ENCODE measurements at places on chromosomes 7 and 10.
A peak's percentile ranks its signal among the peaks of the same experiment; 100 is the strongest.

DNA sequence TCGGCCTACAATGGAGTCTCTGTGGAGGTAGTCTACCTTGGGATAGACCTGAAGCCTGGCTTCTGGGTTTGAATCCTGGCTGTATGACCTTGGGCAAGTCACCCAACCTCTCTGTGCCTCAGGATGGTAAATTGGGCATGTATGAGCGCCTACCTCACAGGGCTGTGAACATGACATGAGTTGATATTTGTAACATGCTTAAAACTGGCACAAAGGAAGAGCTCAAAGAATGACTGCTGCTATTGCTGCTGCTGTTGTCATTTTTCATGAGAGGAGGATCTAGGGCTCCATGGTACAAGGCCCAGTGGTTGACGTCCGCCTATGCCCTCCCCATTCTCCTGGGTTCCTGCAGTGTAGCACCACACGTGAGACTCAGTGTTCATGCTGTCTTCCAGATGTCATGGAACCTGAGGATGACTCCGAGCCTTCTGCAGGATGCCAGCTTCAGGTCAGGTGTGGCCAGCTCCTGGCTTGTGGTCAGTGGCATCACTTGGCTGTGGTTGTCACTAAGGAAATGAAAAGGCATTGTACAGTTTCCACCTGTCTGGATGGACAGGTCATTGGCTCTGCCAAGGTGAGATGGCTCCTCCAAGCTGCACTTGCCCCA lies 95.0 kb downstream of the WDFY4 start:
- H3K27ac ChIP-seq, result no peak overlapping the region
- no peaks in the 10 kb centered on the region for H3K27me3 ChIP-seq

GRCh38 chr7:3264693-3265339 lies 36.2 kb upstream of the SDK1 start:
- no peaks in the 10 kb centered on the region for H3K36me3 ChIP-seq
- peaks cover 16% of the 10 kb centered on the region for H3K27me3 ChIP-seq
- H3K27ac ChIP-seq, result no peak overlapping the region
- H3K4me3 ChIP-seq, result no peak overlapping the region
- no peaks in the 10 kb centered on the region for H3K4me1 ChIP-seq
- no peak for DNase-seq

GRCh38 chr10:98589007-98589406 lies 142.3 kb upstream of the HPS1 start:
- no peaks in the 10 kb centered on the region for H3K27me3 ChIP-seq
- no peaks in the 10 kb centered on the region for H3K36me3 ChIP-seq
- no peaks in the 10 kb centered on the region for H3K4me1 ChIP-seq
- DNase-seq, result no peak
- no peak overlapping the region for H3K4me3 ChIP-seq
- no peak overlapping the region for H3K27ac ChIP-seq

DNA sequence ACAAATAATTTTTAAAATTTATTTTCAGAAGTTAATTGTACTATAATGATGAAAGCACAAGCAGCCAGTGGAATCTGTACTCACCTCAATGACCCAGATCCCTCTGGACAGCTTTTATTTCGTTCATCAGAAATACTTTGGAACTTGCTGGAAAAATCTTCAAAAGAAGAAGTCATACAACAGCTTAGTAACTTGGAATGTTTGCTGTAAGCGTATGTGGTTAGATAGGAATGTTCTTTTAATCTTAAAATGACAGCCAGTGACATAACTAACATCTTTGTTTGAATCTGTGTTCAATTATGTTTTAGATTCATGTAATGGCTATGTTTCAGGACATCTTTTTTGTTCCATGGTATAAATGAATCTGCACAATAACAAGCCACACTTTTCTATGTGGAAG lies 26.8 kb downstream of the CFAP69 start:
- H3K36me3 ChIP-seq, result no peaks in the 10 kb centered on the region
- no peaks in the 10 kb centered on the region for H3K4me1 ChIP-seq
- H3K4me3 ChIP-seq, result no peak overlapping the region
- DNase-seq, result no peak
- no peak overlapping the region for H3K27ac ChIP-seq

- peaks cover 2% of the 10 kb centered on the region for H3K36me3 ChIP-seq
- DNase-seq, result no peak
- H3K4me1 ChIP-seq, result peaks cover 3% of the 10 kb centered on the region
- H3K27ac ChIP-seq, result peak overlapping the region; percentile 9
- no peaks in the 10 kb centered on the region for H3K27me3 ChIP-seq
These were observed 13.8 kb downstream of the RSBN1L start for GRCh38 chr7:77710067-77710466.

GRCh38 chr10:101995451-101996063 lies 60.4 kb downstream of the ARMH3 start:
- no peak overlapping the region for H3K4me3 ChIP-seq
- H3K27me3 ChIP-seq, result no peaks in the 10 kb centered on the region
- H3K4me1 ChIP-seq, result peaks cover 47% of the 10 kb centered on the region
- DNase-seq, result no peak
- peaks cover 55% of the 10 kb centered on the region for H3K36me3 ChIP-seq

GRCh38 chr10:48192881-48193450 lies 81.5 kb downstream of the FRMPD2 start:
- no peaks in the 10 kb centered on the region for H3K4me1 ChIP-seq
- no peak overlapping the region for H3K4me3 ChIP-seq
- H3K36me3 ChIP-seq, result no peaks in the 10 kb centered on the region
- H3K27ac ChIP-seq, result no peak overlapping the region
- no peak for DNase-seq

DNA sequence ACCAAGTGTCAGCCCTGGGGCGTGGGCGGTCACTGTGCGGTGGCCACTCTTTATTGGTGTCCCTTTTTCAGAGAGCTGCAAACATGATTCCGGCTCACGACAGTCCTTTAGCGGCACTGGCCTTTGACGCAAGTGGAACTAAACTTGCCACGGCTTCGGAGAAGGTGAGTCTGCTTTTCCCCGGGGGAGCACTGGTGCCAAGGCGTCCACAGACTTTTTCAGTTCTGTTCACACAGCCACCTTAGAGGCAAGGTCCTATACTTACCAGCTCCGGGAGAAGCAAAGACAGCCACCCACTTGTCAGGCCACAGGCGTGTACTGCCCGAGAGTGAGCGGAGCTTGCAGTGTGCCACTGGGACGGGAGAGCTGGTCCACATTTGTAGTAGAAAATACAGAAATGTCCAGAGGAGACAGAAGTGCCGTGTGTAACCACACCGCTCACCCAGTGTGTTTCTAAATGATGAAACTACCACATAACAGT lies 27.9 kb downstream of the WIPI2 start:
- no peak for DNase-seq
- peaks cover 33% of the 10 kb centered on the region for H3K4me1 ChIP-seq
- no peak overlapping the region for H3K4me3 ChIP-seq
- H3K27me3 ChIP-seq, result no peaks in the 10 kb centered on the region
- H3K36me3 ChIP-seq, result peaks cover 59% of the 10 kb centered on the region

GRCh38 chr7:142177869-142178268 lies 66.4 kb downstream of the MGAM2 start:
- no peak for DNase-seq
- no peaks in the 10 kb centered on the region for H3K4me1 ChIP-seq
- no peak overlapping the region for H3K27ac ChIP-seq
- no peak overlapping the region for H3K4me3 ChIP-seq

- H3K27me3 ChIP-seq, result no peaks in the 10 kb centered on the region
- no peak overlapping the region for H3K4me3 ChIP-seq
- peaks cover 59% of the 10 kb centered on the region for H3K4me1 ChIP-seq
These were observed 141.7 kb upstream of the ITGB1 start for GRCh38 chr10:33099748-33100147.

- H3K27me3 ChIP-seq, result no peaks in the 10 kb centered on the region
- no peak for DNase-seq
- H3K36me3 ChIP-seq, result no peaks in the 10 kb centered on the region
- H3K4me1 ChIP-seq, result no peaks in the 10 kb centered on the region
- no peak overlapping the region for H3K27ac ChIP-seq
- H3K4me3 ChIP-seq, result no peak overlapping the region
These were observed 71.7 kb downstream of the RBAK start for GRCh38 chr7:5117095-5117970.

- H3K4me3 ChIP-seq, result no peak overlapping the region
- peaks cover 9% of the 10 kb centered on the region for H3K27me3 ChIP-seq
- DNase-seq, result no peak
- H3K27ac ChIP-seq, result no peak overlapping the region
- peaks cover 16% of the 10 kb centered on the region for H3K4me1 ChIP-seq
These were observed 109.9 kb downstream of the ZMIZ1 start for GRCh38 chr10:79178614-79179163.

- no peak overlapping the region for H3K27ac ChIP-seq
- H3K27me3 ChIP-seq, result peaks cover 10% of the 10 kb centered on the region
- H3K4me3 ChIP-seq, result no peak overlapping the region
These were observed 94.6 kb upstream of the ANLN start for GRCh38 chr7:36295090-36295489.

- no peak overlapping the region for H3K4me3 ChIP-seq
- no peaks in the 10 kb centered on the region for H3K4me1 ChIP-seq
- H3K27ac ChIP-seq, result no peak overlapping the region
These were observed 11.4 kb upstream of the RBM20 start for GRCh38 chr10:110632591-110633215.

DNA sequence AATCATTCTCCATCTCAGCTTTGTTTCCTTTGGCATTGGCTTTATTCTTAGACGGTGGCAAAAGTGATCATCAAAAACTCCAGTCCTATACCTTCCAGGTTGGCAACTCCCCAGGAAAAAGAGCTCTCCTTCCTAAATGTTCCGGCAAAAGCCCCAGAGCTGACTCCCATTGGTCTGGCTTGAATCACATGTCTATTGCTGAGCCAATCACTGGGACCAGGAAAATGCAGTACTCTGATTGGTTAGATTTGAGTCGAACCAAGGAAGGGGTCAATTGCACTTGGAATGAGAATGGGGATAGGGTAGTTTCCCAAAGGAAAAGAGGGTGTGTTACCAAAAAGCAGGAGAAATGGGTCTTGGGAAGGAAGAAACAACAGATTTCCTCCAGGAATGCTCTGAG lies 22.3 kb downstream of the LEP start:
- H3K4me1 ChIP-seq, result no peaks in the 10 kb centered on the region
- no peak overlapping the region for H3K4me3 ChIP-seq
- no peaks in the 10 kb centered on the region for H3K27me3 ChIP-seq

DNA sequence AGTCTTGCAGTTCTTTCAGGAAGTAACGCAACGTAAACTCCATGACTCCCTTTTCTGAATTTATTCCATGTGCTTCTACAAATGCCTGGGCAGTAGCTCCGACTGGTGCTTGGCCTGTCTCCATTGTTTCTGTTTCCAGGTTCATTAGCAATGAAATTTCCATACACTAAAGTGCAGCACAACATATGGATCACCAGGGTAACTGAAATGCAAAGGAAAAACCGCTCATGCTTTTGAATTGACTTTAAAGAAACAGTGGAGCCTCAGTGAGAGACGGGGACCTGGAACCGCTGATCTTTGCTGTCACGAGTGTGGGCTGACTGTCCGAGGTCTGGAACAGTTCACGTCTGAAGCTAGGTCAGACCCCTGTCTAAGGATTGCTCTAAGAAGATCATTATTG lies 126.5 kb upstream of the IGFBP3 start:
- no peak overlapping the region for H3K4me3 ChIP-seq
- H3K27me3 ChIP-seq, result no peaks in the 10 kb centered on the region
- H3K27ac ChIP-seq, result no peak overlapping the region
- no peak for DNase-seq
- H3K4me1 ChIP-seq, result no peaks in the 10 kb centered on the region

DNA sequence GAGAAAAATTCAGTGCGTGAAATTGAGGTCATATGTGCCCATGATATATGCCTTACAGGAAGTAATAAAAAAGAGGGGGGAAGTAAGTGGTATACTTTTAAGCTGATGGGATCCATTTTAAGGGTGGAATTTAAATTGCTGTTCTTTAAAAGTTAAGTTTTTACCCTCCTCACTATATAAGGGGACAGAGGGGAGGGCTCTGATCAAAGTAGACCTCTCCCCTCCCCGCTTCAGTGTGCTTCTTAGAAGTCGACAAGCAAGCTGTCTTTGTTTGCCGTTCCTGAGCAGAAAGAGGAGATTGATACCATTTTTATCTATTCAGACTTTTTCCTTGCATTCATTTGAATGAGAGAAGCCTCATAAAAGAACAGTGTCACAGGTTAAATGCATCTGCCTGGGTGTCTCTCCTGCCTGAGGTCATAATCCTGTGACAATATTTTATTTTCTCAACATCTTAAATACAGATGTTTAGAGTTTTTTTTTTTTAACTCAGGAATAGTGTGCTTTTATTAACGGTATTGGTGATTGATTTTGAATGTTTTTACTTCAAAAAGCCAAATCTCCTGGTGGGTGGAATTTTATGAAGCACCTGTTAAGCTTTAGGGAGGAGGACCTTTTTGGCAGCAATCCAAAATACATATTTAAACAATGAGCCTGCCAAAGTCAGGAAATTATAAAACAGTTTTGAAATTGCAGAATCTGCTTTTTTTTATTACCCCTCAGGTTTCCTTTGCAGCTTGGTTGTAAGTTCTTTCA lies 141.7 kb downstream of the KAT6B start:
- no peaks in the 10 kb centered on the region for H3K27me3 ChIP-seq
- peak overlapping the region; percentile 6 for H3K4me3 ChIP-seq
- no peaks in the 10 kb centered on the region for H3K36me3 ChIP-seq
- peak; percentile 38 for DNase-seq

GRCh38 chr7:128673571-128673970 lies 1.5 kb downstream of the GARIN1A start:
- DNase-seq, result no peak
- H3K4me1 ChIP-seq, result peaks cover 4% of the 10 kb centered on the region
- peaks cover 10% of the 10 kb centered on the region for H3K27me3 ChIP-seq
- H3K4me3 ChIP-seq, result no peak overlapping the region
- no peak overlapping the region for H3K27ac ChIP-seq

- no peaks in the 10 kb centered on the region for H3K27me3 ChIP-seq
- no peak overlapping the region for H3K4me3 ChIP-seq
- no peaks in the 10 kb centered on the region for H3K4me1 ChIP-seq
- H3K27ac ChIP-seq, result no peak overlapping the region
These were observed 193.9 kb upstream of the PHF14 start for GRCh38 chr7:10779465-10780399.

DNA sequence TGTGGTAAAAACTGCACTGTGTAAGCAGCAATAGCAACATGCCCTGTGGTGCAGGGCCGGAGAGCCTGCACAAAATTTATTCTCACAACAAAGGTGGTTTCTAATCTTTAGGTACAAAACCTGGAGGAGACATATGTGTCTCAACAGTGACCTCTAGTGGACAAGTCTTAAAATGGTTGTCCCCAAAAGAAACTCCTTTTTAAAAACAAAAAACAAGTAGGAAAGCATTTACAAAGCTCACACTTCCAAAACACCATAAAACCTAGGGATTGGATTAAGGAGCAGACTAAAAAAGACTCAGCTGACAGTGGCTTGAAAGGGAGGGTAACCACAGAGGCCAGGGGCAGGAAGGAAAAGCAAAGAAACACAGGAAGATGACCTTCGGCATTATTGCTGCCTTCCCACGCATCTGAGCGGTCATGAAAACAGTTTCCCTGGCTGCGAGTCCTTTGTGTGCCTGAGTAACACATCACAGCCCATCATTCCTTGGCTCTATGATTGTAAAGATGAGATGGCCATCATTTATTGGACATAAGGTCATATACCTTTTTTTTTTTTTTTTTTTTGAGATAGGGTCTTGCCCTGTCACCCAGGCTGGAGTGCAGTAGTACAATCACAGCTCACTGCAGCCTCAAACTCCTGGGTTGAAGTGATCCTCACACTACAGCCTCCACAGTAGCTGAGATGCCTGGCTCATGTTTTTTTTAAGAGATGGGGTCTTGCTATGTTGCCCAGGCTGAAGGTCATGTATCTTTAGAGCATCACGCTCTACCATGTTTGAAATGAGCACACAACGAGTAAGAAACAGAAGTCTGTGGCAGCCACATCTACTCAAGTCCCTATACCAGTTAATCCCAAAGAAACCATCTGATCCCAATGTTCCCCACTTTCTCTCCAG lies 39.5 kb downstream of the RSU1 start:
- H3K4me3 ChIP-seq, result no peak overlapping the region
- no peak overlapping the region for H3K27ac ChIP-seq
- peaks cover 1% of the 10 kb centered on the region for H3K36me3 ChIP-seq
- no peaks in the 10 kb centered on the region for H3K27me3 ChIP-seq
- peaks cover 14% of the 10 kb centered on the region for H3K4me1 ChIP-seq

Data from B cell (primary cell).